ENCODE measurements at places on chromosomes 2 and 18. TPM values are rescaled to one million over a fixed set of nuclear protein-coding genes. Genes with fewer than 3 reads are reported as not detected.

The CHRND gene
- total RNA-seq: not detected

The LHCGR gene
- not detected for total RNA-seq

The UGT1A10 gene
- not detected for total RNA-seq

The AQP12A gene
- total RNA-seq: not detected

The C2orf42 gene
- 28.9 TPM for total RNA-seq

The KCNS3 gene
- 1.3 TPM for total RNA-seq

The SCTR gene
- total RNA-seq: not detected

The BMP10 gene
- total RNA-seq: not detected

The PIEZO2 gene
- 49.3 TPM for total RNA-seq

Data from hair follicle dermal papilla cell (primary cell).